Common myeloid progenitor, CD34-positive (primary cell): ENCODE measurements at places on chromosomes 2 and 18.

- DNase-seq = no peak
Observed at GRCh38 chr2:117308861-117309770, 505.4 kb upstream of the DDX18 start.

DNA sequence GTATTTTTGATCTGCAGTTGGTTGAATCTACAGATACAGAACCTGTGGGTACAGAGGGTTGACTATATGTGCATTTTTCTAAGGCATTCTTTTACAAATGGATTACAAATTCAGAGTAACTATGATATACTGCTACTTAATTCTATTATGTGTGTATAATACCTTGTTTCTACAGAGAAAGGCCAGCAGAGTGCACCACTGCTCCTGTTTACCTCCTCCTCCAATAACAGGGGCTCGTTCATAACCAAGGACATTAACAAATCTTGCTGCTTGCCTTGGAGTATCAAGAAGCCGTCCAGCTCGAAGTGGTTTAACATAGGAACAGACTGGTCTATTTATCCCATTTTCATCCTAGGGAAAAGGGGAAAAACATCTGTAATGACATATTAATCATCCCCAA lies 16.4 kb downstream of the CEP76 start:
- peak; percentile 61 for DNase-seq

GRCh38 chr18:28350821-28351220 lies 173.9 kb upstream of the CDH2 start:
- DNase-seq = no peak

DNA sequence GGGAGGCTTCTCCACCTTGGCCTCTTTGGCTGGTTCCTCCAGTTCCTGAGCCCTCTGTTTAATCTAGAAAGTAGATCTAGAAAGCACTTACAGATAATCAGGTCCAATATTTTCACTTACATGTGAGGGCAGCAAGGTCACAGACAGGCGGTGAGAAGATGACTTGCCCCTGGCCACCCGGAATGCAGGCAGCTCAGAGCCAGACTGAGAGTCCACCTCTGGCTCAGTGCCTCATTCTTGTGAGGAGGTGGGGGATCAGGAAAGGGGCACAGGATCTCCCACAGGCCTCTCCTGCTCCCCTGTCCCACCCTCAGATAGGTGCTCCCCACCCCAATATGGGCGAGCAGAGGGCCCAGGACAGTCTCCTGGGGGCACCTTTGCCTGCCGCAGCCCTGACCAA lies 5.8 kb downstream of the WNT6 start:
- DNase-seq = no peak

GRCh38 chr2:120772261-120772660 lies 36.6 kb downstream of the GLI2 start:
- no peak for DNase-seq

DNA sequence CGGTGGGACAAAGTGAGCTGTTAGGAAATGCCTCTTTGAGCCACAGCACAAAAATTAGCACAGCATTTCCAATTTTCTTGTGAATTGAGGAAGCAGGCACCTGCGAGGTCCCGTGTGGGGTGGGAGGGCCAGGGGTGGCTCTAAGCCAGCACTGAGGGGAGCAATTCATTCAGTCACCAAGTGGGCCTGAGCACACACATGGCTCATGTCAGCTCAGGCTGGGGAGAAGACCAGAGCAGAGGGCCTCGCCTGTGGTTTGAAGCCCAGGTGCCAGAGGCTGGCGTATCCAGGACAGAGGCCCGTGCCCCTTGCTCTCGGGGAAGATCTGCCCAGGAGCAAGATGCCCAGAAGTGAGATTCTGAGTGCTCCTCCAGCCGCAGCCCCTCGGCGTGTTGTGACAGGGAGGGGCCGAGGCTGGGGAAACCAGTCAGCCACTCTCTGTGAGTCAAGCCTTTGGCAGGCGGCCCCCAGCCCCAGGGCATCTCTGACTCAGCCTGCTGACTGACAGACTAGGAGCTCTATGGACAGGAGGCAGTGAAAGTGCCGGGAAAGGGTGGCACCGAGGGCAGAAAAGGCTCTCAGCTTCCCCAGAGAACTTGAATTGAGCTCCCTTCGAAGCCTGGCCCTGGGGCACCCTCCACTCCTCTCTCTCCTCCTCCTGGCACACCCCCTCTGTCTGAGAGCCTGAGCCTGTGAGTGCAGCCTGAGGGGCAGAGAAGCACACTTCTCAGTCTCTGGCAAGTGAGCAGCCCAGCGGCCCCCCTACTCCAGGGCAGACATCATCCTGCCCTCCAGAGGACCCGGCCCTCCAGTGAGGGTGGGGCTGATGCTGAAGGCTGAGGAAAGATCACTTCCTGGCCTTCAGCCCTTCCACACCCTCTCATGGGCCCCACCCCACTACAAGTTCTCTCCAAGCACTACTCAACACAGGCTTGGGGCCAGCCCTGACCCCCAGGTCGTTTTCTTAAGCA lies 32.3 kb downstream of the CYP26B1 start:
- no peak for DNase-seq

- DNase-seq = no peak
Observed at GRCh38 chr18:57803103-57803969, at the start of gene ATP8B1. ATP8B1 (minus strand) TSS chr18:57803315; CDS start chr18:57731807, 71,508 bp downstream.

DNA sequence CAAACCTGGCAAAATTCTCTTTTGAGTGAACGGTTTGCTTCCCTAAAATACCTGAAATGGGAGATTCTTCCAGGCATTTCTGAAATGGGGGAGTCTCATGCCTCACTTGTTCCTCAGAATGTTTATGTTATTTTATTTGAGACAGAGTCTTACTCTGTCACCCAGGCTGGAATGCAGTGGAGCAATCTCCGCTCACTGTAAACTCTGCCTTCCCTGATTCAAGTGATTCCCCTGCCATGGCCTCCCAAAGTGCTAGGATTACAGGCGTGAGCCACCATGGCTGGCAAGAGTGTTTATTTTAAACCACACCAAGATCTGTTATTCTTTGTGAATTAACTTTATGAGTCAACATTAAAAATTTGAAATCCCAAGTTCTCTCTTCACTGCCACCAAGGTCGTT lies 6.4 kb upstream of the FHL2 start:
- no peak for DNase-seq

GRCh38 chr2:210442457-210442856 lies 34.1 kb downstream of the LANCL1 start:
- no peak for DNase-seq

GRCh38 chr2:239650674-239651073 lies 249.9 kb upstream of the HDAC4 start:
- DNase-seq = no peak

- DNase-seq = no peak
Observed at GRCh38 chr18:50192995-50193795, 1.8 kb downstream of the MYO5B start.

- DNase-seq = no peak
Observed at GRCh38 chr2:7190587-7191324, 273.5 kb downstream of the RNF144A start.

- DNase-seq = no peak
Observed at GRCh38 chr2:118850901-118851415, 3.5 kb upstream of the EN1 start.

DNA sequence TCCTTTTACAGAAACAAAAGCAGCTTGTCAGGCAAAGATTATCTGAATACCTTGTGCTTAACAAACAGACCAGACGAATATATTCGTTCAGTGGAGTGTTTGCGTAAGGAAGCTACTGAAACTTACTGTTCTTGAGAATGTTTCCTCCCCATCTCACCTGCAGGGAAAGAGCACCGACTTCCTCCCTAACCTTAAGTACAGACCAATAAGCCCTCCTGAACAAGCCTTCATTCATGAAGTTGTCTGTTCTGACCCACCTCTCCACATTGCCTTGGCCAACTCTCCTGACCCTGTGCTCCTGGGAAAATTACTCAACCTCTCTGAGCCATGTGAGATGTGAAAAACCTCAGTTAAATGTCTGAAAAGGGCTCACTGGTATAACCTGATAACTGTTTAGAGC lies 35.2 kb downstream of the STK39 start:
- no peak for DNase-seq

GRCh38 chr18:23504720-23505119 lies 1.4 kb downstream of the RMC1 start:
- DNase-seq = no peak

- no peak for DNase-seq
Observed at GRCh38 chr2:186697536-186697935, 3.7 kb downstream of the FAM171B start.

GRCh38 chr18:48186131-48186766 lies 222.9 kb downstream of the ZBTB7C start:
- DNase-seq = no peak

GRCh38 chr2:134206573-134206972 lies 47.3 kb upstream of the MGAT5 start:
- DNase-seq = no peak

DNA sequence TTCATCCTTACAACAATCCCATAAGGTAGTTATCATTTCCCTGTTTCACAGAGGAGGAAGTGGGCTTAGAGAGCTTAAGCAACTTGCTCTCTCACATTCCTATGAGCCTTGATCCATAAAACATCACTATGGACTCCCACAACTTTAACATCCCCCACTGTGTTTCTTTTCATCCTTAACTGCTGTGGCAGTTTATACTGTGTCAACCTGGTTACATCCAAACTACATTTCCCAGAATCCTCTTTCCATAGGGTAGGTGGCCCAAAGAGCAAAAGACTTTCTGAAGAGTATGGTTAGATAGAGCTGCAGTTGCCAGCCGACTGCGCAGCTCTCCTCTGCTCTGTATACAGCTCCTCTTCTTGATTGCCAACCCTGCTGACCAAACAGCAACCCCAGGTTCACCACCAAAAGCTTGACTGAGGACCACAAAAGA lies 22.5 kb downstream of the MAP3K2 start:
- DNase-seq = no peak

GRCh38 chr2:178194600-178195389 lies 483 bp downstream of the OSBPL6 start:
- no peak for DNase-seq

DNA sequence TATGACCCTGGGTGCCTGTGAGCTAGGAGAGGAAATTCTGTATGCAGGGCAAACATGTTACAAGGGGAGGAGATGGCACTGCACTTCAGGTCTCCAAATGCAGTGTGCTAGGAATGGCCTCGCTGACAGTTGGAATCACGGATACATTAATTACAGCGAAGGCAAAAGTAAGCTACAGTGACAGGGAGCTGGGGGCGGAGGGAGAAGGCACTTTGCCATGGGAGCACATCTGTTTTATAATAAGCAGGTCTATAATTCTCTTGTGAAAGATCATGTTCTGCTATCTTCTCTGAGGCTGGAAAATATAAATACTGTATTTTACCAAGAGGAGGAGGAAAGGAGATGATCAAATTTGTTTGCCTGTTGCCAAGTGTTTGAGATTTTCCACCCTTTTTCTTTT lies 56.3 kb upstream of the FZD5 start:
- no peak for DNase-seq

DNA sequence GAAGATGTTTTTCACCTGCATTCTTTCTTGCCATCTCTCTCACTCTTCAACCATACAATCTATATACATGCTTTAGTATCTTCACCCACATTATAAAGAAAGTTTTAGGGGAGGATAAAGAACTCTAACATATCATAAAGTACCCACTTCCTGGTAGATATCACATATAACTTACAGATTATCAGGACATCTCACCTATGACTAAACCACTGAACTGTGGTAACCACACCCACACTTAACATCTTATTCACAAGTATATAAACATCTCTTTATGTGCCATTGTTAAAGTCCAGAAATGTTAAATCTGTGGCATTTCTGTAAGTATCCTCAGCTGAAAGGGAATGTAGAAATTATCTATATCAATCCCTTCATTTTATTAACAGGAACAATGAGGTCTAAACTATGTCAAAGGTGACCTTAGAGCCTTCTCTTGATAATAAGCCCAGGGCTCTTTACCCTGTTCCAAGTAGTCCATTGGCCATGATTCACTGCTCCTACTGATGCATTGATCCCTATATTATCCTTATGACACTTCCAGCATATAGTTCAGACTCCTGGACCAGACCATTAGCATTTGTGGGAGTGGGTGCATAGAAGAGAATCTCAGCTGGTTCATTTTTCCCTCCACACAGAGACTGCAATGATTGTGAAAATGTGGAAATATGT lies 182.4 kb downstream of the SUCLG1 start:
- DNase-seq = no peak

DNA sequence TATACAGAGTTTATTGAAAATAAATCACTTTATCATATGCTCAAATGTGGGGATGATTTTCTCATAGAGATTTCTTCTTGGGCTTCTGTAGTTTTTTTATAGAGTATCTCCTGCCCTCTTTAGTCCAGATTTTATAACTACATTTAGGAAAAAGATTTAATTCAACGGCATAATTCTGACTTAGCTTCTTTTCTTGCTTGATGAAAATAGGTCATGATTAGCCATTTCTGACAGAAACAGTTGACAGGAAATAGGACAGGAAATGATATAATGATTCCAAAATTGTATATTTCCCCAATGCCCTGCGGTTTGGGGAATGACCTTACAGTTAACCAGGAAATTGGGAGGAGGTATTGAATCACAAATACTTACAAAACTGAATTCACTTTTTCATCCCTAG lies 1531.9 kb upstream of the ACVR2A start:
- peak; percentile 30 for DNase-seq

DNA sequence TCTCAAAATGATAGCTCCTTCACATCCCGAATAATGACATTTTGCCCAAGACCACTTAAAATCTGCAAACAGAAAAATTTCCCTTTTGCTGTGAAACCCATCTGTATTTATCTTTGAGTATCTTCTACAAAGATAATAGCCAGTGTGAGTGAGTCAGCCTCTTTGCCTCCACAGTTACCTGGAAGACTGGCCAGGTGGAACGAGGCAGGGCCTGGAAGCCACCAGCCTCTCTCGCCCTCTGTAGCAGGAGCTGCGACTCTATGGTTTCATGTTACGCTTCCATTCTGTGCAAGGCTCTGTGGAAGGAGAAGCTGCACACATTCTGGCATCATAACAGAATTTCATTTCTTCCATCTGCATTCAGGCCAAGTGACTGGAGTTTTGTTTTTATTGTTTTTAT lies 9.5 kb downstream of the ELP2 start:
- DNase-seq = no peak

GRCh38 chr2:106189325-106189724 lies 4.8 kb downstream of the UXS1 start:
- no peak for DNase-seq

- peak; percentile 76 for DNase-seq
Observed at GRCh38 chr18:78542204-78542603, 437.4 kb upstream of the SALL3 start.

DNA sequence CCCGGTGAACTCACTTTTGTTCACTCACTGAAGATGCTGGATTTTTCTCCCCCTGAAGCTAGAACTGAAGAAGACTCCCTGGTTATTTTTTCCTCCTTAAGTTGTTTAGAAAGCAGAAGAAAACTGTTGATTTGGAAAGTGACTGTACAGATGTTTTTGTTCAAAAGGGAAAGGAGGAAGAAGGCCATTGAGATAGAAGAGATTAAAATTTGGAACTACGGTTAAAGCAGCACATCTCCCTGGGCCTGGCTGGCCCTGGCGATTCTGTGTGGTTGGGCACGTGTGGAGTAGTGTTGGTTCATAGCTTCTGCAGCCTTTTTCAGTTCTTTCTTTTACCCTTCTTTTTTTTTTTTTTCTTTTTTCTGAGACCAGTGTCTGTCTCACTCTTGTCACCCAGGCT lies 109.2 kb downstream of the MAP4K4 start:
- peak; percentile 58 for DNase-seq
